ENCODE measurements at places on chromosomes 12 and 14.

DNA sequence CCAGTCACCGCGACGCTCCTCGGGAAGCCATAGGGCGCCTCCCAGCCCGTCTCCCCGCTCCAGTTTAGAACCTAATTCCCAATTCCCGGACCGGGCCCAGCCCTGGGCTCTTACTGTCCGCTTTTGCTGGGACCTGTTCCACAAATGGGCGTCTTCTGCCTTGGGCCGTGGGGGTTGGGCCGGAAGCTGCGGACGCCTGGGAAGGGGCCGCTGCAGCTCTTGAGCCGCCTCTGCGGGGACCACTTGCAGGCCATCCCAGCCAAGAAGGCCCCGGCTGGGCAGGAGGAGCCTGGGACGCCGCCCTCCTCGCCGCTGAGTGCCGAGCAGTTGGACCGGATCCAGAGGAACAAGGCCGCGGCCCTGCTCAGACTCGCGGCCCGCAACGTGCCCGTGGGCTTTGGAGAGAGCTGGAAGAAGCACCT, 797 bp downstream of the UNG start:
- no peak for DNase-seq

DNA sequence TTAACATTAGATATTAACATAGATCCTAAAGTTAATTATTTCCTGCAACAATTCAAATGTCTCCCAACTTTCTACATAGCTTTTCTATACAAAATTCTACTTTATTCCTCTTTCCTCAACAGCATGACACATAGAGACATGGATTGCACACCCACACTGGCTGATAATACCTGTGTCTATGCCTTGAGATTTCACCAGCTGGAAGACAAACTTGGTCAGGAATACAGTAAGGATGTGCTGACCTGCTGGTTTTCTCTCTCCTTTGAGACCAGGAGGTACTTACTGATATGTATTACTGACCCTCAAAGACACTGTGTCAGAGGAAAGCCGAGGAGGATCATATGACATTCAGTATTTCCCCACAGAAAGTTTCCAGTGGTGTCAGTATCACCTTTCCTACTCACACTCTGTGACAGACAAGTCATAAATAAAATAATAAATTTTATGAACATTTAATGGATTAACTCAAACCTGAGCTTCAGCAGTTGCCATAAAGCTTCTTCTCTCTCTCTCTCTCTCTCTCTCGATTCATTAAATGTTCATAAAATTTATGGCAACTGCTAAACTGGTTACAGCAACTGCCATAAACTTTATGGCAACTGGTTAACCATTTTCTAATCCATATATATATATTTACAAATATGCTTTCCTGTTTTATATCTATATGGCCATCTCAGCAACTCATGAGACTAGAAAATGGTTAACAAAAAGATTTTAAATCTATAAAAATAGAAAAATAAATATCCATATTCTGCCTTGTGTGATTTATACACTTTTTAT, 22.7 kb downstream of the EIF2S3B start:
- no peak for DNase-seq

- DNase-seq: no peak
These were observed 29.0 kb upstream of the LUM start for GRCh38 chr12:91140026-91140931.

DNA sequence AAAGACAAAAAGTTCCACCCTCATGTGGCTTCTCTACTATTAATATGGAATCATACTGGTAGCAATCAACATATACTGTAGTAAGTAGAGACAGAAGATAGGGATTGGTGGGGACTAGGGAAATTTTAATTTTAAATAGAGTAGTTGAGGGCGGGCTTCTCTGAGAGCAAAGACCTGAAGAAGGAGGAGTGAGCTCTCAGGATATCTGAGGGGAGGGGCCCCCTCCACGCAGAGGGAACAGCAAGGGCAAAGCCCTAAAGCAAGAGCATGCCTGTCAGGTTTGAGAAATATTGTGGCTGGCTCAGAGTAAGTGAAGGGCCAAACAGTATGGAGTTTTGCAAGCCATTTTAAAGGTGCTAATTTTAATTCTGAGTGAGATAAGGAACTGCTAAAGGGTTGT, 64.3 kb downstream of the PCNX1 start:
- DNase-seq: no peak

DNA sequence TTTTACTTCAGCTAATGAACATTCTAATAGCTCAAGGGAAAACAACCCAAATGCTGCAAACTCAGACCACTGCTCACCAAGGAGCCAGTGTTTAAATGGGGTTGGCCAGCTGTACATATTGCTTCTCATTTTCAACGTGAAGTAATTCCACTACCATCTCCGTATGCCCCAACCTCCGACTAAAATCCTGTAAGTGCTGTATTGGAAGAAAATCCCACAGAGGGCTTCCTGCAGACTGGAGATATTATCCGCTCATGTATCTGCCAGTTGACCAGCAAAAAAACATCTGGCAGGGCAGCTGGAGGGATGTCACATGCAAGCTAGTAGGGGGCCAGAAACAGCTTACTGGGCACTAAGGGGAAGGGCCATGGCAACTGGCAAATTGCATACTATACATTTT, 485.0 kb downstream of the SNAPC1 start:
- no peak for DNase-seq

DNA sequence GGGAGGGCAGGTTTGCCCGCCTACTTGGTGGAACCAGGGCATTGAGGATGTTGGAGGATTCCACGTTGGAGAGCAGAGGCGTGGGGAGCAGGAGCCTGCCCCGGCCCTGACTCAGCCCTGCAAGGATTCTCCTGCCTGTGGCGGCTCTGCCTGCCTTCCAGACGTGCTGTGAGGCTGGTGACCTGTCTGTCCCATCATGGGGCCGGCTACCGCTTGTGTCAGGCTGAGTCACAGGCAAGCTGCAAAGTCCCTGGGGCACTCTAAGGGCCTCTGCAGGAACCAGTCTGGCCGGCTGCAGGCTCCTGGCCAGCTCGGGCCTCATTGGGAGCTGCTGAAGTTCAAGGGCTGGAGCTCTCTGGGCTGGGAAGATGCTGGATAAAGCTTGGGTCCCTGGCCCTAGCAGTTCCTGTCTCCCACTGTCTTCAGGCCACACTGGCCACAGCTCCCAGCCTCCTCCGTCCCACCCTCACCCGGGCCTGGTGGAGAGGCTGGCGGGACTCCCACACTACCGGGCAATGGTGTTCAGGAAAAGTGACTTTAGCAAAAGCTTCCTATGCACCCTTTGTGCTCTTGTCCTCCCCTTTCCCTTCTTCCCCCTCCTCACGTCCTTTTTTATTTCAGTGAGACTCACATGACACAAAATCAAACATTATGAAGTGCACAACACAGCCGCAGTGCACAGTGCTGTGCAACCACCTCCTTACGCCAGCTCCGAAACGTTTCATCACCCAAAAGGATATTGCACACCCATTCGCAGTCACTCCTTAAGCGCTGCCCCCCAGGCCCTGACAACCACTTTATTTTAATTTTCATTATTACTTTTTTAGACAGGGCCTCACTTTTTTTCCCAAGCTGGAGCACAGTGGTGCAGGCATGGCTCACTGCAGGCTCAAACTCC, 22.0 kb upstream of the ULK1 start:
- no peak for DNase-seq

GRCh38 chr12:121637231-121637914, 11.0 kb downstream of the ORAI1 start:
- no peak for DNase-seq

DNA sequence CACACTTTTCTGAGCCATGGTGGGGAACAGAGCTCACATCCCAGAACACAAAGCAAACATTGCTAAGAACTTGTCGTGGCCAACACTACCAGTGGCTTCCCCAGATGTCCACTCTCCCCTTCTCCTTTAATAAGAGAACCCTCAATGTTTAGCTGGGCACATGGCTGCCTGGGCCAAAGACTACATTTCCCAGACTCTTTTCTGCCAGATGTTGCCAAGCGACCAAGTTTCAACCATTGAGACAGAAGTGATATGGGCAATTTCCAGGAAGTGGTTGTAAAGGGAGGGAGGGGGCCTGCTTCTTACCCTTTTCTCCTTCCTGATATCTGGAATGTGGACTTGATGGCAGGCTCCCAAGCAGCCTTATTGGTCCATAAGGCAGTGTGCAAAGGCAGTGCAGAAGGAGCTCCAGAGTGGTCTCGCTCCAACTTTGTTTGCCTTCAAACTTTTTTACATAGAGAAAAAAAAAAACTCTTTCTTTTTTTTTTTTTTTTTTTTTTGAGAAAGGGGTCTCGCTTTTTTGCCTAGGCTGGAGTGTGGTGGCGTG, 24.9 kb upstream of the JDP2 start:
- DNase-seq: no peak
